Activated CD8-positive, alpha-beta memory T cell treated with anti-CD3 and anti-CD28 coated beads for 1 hour (primary cell): ENCODE measurements at places on chromosomes 13 and 19.

- DNase-seq = no peak
These were observed 103.9 kb downstream of the WDFY2 start for GRCh38 chr13:51687947-51688714.

GRCh38 chr19:18495204-18495911 lies 26.5 kb downstream of the ELL start:
- no peak for DNase-seq

GRCh38 chr19:54473071-54473891 lies at the start of gene CDC42EP5:
Gene CDC42EP5, minus strand, starts transcription at chr19:54473296. Its CDS starts 7,749 bp downstream, at chr19:54465547.
- DNase-seq = no peak

DNA sequence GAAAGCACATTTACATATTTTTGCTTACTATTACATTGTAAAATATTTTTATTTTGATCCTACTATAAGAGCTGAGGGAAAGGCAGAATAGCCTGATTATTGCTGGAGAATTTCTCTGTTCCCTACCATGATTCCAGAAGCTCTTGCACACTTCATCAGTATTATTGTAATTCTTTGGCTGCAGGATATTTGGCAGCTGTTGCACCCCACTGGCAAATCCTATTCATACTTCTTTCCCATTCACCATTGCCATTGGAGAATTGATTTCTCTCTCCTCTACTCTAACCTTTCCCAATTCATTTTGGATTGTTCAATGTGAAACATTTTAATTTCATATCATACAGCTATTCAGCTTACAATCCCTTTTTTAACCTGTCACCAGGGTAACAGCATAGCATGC lies 238.0 kb downstream of the GGACT start:
- no peak for DNase-seq

GRCh38 chr13:39148513-39148961 lies 110.3 kb downstream of the NHLRC3 start:
- DNase-seq = no peak

- DNase-seq = no peak
These were observed 69.1 kb upstream of the POSTN start for GRCh38 chr13:37667702-37668101.

DNA sequence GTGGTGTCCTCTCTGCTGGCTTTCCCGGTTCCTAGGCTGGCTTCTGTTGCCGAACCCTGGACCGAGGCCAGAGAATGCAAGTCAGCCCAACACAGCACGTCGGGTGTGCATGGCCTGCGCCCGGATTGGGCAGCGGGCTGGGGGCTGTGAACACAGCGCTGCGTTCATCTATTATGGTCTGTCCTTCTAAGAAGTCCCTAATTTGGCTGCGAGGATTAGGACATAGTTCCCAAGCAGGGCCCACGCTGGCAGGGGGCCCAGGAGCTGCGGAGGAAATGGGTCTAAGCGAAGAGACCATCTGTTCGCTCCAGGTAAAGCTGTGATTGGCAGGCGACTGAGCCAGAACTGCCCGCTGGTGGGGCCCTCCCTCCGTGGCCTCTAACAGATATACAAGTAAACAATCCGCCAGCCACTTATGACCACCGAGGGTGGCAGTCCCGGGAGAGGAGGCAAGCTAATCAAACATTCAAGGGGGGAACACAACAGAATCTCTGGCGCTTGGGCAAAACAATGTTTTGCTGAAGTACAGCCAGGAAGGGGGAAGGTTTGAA lies 6.0 kb downstream of the SYCE2 start:
- DNase-seq = no peak

- no peak for DNase-seq
These were observed 2504.6 kb downstream of the PCDH9 start for GRCh38 chr13:64725492-64725891.

DNA sequence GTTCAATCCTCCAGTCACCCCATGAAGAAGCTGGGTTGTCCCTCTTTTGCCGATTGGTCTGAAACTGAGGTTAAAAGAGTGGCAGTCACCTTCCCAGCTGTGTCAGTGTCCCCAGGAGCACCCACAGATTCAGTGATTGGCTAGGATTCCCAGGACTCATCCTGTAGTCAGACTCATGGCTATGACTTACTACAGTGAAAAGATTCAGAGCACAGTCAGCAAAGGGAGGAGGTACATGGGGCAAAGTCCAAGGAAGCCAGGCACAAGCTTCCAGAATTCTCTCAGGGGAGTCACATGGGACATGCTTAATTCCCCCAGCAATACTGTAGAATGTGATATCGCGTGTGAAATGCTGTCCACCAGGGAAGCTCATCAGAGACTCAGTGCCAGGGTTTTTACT lies 14.2 kb downstream of the ZNF473 start:
- no peak for DNase-seq

GRCh38 chr13:74023484-74023883 lies 110.7 kb downstream of the KLF12 start:
- DNase-seq = no peak

DNA sequence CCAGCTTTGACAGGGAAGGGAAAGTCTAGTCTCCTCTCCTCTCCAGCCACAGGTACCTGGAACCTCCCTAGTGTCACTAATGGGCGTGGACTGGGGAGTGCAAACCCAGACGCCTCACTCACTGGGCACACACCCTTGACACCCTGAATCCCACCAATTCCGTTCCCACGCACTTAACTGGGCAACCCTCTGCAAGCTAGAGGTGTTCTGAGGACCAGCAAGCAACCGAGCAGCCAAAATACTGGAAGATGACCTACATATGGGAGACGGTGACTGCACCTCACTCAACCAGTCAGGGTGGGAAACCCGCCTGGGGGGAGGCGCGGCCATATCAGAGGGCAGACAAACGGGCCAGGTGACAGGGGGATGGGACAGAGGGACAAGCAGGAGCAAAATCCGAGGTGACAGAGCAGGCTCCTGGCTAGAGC lies 991 bp downstream of the ABHD17A start:
- DNase-seq = no peak
